Activated T-helper 17 cell treated with anti-CD3 and anti-CD28 coated beads, Interleukin-2, amount 50 U/mL, for 72 hours (primary cell): ENCODE measurements at places on chromosomes 12 and 14. TPM values are rescaled to one million over a fixed set of nuclear protein-coding genes. Genes with fewer than 3 reads are reported as not detected.

DNA sequence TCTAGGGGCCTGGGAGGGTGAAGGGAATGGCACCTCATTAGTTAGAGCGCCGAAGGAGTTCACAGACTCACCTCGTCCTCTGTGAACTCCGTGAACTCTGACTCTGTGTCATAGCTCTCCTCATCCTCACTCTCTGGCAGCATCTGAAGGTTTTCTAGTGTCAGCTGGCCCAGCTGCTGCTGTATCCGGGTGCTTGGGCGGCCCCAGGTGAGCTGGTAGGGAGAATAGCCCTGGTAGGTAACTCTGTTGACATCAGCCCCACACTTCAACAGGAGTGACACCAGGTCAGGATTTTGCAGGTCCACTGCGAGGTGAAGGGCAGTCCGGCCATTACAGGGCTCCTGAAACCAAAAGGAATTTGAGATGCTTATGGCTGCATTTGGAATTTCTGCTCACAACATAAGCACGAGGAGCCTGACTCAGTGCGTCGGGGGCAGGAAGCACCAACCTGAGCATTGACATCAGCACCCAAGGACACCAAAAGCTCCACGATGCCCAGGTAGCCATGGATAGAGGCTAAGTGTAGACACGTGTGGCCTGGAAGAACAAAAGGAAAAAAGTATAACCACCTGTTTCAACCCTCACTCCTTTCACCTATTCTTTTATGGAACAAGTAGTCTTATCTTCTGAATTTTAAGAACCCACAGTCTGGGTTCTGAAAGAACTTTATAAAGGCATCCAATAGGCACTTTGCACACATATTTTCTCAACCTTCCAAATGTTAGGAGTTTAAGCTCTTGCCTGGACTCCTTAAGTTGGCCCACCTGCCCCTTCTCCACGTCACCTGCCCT is 2.0 kb downstream of the NFKBIA start:
- ATAC-seq, result peak; percentile 3

DNA sequence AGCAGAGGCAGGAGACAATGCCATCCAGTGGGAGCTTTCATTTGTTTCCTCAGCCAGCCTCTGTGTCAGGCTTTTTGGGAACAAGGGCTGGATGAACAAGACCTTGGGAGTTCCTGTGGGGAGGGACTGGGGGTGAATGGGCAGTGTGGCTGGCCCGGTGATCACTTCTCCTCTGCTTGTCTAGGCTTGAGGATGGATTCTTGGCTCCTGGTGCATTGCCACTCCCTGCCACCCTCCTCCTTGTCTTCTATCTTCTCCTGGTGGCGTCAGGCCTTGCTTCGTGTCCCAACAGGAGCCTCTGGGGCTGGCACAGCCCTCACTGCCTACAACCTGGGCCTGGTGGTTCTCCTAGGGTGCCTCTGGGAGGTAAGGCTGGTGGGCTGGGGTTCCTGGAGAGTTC is 25.0 kb upstream of the KCNA5 start:
- ATAC-seq, result no peak

- no peak for ATAC-seq
Measured at GRCh38 chr12:29226616-29227015, 77.5 kb downstream of the FAR2 start.

GRCh38 chr14:51157012-51157411 is 62.1 kb upstream of the TRIM9 start:
- ATAC-seq, result no peak

KCNMB4 gene
- 1.2 TPM for total RNA-seq

HOXC9 gene
- total RNA-seq, result not detected

DNA sequence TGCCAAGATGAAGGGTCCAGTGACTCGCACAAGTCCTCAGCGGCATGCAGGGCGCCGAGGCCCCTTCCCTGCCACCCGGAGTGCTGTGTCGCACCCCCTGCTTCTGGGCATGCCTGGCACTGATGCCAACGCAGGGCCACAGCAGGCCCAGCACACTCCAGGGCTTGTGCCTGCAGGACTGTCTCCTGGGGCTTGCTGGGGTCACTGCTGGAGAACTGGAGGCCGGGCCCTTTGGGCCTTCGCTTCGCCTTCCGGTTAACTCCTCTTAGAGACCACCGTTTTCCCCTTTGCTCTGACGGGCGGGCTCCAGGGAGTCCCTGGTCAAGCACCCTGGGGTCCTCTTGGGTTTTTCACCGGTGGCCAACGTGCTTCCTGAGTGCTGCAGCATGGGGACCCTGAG is 79.6 kb downstream of the WDR20 start:
- no peak for ATAC-seq

DNA sequence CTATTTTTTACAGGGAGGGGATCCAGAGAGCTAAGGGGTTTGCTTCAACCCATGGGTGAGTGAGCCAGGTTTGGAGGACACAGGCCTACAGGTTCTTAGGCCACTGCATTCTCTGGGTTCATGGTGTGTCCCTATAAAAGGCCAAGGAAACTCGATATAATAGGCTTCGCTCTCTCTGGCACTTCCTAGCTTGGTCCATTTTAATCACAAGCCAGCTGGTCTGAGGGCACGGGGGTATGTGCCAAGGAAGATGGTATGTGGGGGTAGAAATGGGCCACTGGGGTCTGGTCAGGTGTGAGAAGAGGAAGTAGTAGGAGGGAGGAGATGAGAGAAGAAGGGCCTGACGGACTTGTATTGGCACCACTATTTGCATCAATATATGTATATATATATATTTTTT is 4.9 kb downstream of the ETV6 start:
- ATAC-seq, result no peak
